Stimulated activated CD8-positive, alpha-beta memory T cell treated with anti-CD3 and anti-CD28 coated beads, Interleukin-15, amount 100 ng/mL, for 24 hours (primary cell): ENCODE measurements at places on chromosomes 13 and 19.

GRCh38 chr13:60463787-60464186 lies 66.8 kb downstream of the TDRD3 start:
- no peak for DNase-seq

DNA sequence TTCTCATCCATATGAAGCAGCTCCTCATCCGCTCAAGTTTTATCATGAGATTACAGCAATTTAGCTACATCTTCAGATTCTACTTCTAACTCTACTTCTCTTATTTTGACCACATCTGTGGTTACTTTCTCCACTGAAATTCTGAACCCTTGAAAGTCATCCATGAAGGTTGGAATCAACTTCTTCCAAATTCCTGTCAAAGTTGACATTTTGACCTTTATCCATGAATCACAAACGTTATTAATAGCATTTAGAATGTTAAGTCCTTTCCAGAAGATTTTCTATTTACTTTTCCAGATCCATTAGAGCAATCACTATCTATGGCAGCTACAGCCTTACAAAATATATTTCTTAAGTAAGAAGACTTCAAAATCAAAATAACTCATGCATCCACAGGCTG lies 421.7 kb upstream of the GPC6 start:
- DNase-seq = no peak

DNA sequence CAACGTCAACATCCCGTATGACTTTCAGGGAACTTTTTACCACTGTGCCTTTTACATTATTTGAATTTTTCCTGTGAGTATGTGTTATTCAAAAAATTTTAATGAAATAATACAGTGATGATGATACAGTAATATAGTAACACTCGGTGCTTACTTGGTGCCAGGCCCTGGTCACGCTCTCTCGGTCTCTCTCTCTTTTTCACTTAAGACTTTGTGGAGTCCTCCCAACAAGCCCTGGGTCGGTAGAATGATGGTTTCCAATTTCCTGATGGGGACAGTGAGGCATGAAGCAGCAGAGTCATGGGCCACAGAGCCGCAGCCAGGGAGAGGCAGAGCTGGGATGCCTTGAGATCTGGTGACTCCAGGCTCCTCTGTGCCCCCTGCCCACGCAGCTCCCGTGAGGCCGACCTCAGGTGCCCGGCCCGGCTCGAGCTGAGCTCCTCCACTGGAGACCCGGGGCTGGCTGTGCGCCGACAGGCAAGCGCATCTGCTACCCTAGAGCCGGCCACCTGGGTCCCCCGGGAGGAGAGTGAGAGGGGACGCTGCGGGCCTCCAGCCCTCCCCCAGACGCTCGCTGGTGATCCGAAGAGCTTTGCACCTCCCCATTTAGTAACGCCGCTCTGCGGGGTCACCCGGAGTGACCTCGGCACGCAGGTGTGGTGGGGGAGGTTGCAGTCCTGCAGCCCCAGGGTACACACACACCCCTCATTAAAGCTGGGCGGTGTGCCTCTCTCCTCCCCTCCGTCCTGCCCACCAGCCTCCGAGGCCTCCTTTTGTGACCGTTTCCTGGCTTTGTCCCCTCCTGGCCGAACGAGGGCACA lies 4.4 kb upstream of the SBK3 start:
- no peak for DNase-seq

DNA sequence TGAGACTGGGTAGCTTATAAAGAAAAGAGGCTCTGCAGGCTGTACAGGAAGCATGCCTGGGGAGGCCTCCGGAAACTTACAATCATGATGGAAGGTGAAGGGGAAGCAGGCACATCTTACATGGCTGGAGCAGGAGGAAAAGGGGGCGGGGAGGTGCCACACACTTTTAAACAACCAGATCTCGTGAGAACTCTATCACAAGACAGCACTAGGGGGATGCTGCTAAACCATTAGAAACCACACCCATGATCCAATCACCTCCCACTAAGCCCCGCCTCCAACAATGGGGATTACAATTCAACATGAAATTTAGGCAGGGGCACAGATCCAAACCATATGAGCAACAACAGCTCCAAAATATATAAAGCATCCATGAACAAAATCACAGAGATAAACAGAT lies 46.5 kb upstream of the GTF2F2 start:
- no peak for DNase-seq

- DNase-seq = no peak
Measured at GRCh38 chr19:8666814-8667405, 31.7 kb downstream of the ACTL9 start.

- DNase-seq = no peak
Measured at GRCh38 chr13:50616101-50616500, 227.4 kb downstream of the DLEU7 start.

- DNase-seq = no peak
Measured at GRCh38 chr13:30752201-30752797, 17.0 kb downstream of the ALOX5AP start.

DNA sequence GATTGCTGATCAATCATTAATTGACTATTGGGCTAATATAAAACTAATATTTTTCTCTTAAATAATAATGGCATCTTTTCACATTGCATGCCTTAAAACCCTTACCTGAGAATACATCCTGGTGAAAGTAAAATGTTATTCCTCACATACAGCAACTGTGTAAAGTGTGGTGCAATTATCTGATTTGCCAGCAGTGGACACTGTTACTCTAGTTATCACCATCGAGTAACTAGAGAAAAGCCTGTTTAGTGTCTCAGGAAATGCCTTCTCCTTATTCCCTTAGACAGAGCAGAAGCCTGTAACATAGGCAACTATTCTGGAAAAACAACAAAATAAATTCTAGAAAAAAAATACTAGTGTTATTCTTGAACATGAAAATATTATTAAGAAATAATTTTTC lies 459.8 kb downstream of the FGF14 start:
- DNase-seq = no peak

DNA sequence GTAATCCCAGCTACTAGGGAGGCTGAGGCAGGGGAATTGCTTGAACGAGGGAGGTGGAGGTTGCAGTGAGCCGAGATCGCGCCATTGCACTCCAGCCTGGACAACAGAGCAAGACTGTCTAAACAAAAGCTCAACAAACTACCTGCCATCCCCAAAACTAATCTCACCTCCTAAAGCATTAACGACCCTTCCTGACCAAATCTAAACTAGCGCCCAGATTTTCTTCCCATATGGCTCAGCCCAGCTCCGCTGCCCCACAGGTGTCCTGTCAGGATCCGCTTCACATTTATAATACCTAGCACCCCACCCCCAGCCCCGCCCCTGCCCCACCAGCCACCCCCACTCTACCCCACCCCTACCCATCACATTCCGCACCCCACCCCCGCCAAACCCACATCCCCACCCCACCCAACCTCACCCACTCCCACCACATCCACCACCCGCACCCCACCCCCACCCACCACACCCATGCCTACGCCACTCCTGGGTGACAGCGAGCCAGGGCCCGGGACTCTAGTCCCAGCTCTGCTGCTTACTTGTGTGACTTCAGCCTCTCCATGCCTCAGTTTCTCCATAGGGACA lies 599 bp downstream of the C19orf12 start:
- DNase-seq = no peak

- no peak for DNase-seq
Measured at GRCh38 chr19:52527956-52528351, 486 bp downstream of the ZNF808 start.

- no peak for DNase-seq
Measured at GRCh38 chr19:55622242-55622969, 2.0 kb downstream of the ZNF784 start.

- no peak for DNase-seq
Measured at GRCh38 chr19:10118960-10119359, 739 bp downstream of the EIF3G start.

- DNase-seq = no peak
Measured at GRCh38 chr19:33208904-33209849, 15.0 kb downstream of the LRP3 start.

DNA sequence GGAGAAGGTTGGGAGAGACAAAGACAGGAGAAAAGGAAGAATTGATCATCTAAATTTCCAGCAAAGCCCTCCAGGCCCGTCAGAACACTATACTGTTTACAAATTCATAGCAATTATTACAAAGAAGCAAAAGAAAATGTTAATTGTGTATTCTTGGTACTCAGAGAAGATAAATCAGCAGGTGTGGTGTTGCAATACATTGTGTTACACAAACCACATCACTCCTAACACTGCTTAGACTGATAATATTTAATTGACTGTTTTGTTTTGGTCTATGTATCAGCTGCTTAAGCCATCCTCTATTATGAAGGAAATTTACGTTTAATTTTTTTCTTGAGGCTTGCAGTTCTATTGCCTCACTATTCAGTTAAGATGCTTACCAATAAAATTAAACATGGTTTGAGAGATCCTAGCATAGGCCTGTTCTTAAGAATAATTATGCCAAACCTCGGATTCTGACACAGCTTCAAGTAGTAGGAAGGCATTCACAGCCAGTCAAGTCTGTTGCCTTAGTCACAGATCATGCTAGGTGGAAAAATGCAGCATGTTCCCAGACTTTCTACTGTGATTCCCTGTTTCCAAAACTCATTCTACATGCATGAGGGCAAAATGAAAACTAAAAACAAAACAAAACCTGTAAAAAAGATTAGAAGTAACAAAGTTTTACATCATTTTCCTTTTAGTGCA lies 129.2 kb downstream of the TBC1D4 start:
- DNase-seq = no peak
